ENCODE measurements at places on chromosomes 4 and X.

DNA sequence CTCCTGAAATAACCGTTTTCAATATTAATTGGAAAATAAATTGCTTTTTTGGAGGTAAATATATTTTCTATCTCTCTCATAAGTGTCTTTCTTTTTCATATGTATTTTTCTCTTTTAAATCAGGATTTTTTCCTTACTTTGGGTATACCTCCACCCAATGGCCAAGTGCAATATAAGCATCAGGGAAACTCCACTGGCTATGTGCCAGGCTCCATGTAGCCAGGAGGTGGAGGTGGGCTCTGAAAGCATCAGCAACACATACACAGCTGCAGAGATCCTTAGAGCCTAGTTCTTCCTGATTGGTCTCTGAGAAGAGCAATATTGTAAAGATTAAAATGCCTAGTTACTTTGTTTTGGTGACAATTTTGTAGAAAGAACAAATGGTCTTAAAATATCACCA is 3.4 kb downstream of the GABRA2 start:
- DNase-seq: no peak

DNA sequence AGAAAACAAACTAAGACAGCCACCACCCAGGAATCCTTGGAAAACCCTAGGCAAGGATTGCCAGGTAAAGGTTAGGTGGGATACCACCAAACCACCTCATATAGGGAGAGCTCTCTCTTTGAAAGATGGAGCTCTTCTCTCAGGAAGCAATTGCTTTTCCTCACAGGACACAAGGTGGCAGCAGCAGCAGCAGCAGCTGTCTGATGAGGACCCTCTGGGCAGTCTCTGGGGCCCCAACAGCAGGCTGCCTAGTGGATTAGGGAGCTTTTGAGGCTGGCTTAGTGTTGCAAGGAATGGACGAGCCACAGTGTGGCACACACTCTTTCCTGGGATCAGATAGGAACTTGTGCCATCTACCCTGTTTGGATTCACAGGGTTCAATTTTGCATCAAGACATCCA is 41.4 kb upstream of the CHRDL1 start:
- no peak for DNase-seq

DNA sequence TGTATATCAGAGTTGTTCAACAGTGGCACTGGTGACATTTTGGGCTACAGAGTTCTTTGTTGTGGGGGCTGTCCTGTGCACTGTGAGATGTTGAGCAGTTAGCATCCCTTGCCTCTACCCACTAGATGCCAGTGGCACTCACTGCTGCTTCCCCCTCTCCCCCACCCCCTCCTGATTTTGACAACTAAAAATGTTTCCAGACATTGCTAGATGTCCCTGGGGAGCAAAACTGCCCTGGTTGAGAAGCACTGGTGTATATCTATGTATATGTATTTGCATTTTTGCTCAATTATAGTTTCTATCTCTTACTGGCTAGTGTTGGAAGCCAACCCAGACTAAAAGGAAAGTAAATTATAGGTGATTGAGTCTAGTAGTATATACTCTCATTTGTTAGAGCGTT is 2.4 kb downstream of the TMEM131L start:
- peak; percentile 13 for DNase-seq

GRCh38 chrX:71256856-71257255 is 2.9 kb upstream of the ZMYM3 start:
- DNase-seq: no peak

GRCh38 chr4:74583089-74583700 is 138.3 kb downstream of the AREG start:
- no peak for DNase-seq

DNA sequence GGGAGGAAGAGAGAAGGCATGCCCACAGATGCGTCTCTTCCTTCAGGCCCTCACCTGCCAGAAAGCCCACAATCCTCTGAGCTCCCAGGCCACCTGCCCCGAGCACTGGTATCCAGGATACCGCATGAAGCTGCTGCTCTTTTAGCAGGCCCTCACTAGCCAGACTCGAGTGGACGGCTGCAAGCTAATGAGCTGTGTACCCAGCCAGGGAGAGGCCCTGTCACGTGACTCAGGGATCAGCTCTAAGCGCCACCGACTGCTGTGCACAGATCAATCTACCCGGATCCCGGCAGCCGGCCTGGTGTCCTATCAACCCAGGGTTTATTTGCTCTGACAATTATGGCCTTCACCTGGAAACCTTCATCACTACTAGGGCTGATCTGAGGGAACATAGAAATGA is 39.0 kb downstream of the BCOR start:
- no peak for DNase-seq

GRCh38 chr4:121597346-121597934 is 99.3 kb downstream of the ANXA5 start:
- DNase-seq: no peak

DNA sequence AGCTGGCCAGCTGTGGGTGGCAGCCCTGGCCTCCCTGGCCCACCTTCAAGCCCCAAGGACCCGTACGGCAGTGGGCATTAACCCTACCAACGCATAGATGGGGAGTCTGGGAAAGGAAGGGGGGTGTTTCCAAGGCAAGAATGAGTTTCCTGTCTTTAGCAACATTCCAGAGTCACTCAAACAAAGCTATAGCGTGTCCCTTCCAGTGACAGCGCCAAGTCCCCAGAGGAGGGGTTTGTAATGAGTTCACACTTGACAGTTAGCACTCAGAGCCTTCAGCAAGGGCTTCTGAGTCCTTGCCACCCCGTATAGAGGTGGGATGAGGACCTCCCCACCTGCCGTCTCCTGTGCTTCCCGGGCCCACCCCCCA is 1.8 kb downstream of the BGN start:
- DNase-seq: no peak

- DNase-seq: no peak
Measured at GRCh38 chr4:142557239-142557801, 288.8 kb downstream of the INPP4B start.

GRCh38 chrX:152079768-152080167 is 58.6 kb downstream of the MAGEA10 start:
- no peak for DNase-seq

DNA sequence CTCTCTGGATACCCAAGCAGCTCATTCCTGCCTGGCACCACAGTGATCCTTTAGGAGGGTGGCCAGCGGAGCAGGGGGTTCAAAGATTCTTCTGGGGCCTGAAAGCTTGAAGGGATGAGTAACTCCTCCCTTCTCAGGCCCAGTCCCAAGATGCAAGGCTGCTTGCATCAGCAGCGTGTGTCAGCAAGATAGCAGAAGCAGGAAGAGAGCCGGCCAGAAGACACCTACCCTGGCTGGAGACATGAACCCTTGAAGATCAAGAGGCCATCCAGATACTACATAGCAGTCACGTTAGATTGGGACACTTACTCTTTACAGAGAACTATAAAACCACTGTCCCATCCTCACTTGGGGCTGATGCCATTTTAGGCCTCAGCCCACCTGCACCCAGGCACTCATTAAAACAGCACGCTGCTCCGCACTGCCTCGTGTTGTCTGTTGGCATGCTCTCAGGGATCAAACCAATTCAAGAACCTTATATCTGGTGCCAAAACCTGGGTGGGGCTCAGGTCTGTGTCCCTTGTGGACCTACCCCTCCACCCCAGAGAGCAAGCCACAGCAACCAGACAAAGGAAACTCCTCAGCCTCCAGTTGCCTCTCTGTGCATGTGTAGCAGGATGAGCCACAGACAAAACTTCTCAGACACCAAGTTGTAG is 6.5 kb downstream of the UGT2B17 start:
- DNase-seq: no peak

DNA sequence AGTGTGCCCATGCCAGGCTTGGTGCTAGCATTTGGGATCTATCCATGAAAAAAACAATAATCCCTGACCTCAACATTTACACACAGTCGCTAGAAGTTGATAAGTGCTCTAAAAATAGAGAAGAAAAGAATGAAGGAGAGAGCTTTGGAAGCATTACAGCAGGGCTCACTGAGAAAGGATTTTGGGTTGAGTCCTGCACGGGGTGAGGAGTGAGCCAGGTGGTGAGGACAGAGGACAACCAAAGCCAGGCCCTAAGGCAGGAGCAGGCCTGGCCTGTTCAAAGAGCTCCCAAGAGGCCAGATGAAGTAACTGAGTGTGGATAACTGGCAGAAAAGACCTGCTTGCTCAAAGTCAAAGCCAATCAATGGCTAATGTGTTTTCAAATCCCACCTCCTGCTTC is 20.7 kb upstream of the PROM1 start:
- no peak for DNase-seq

Data from activated naive CD4-positive, alpha-beta T cell treated with Interleukin-2 at 50 U/mL for 16 hours (primary cell).